Left kidney (tissue), 8 donors: ENCODE measurements at places on chromosomes 4 and X. TPM values are rescaled to one million over a fixed set of nuclear protein-coding genes. Genes with fewer than 3 reads are reported as not detected.

SSX3 gene
- polyA plus RNA-seq = not detected

MAGEB10 gene
- polyA plus RNA-seq = 0.07 TPM

TMPRSS11A gene
- polyA plus RNA-seq = 0.03 TPM

EFHC2 gene
- polyA plus RNA-seq = 9.0 TPM

SLC25A43 gene
- polyA plus RNA-seq = 7.4 TPM

TCEAL6 gene
- 0.25 TPM for polyA plus RNA-seq

PCDH18 gene
- polyA plus RNA-seq = 167 TPM

SCOC gene
- 140 TPM for polyA plus RNA-seq

KLHL4 gene
- 6.5 TPM for polyA plus RNA-seq

PAGE5 gene
- not detected for polyA plus RNA-seq

USP17L26 gene
- not detected for polyA plus RNA-seq

SPON2 gene
- 10.8 TPM for polyA plus RNA-seq

NDP gene
- polyA plus RNA-seq = 2.1 TPM
